Nephron progenitor cell (in vitro differentiated cells): ENCODE measurements at places on chromosomes 11 and 22.

- DNase-seq: no peak
Measured at GRCh38 chr22:40407021-40407761, 36.8 kb downstream of the SGSM3 start.

GRCh38 chr11:12088047-12088481 is 22.3 kb upstream of the MICAL2 start:
- DNase-seq: no peak

- DNase-seq: peak; percentile 6
Measured at GRCh38 chr11:17273668-17274282, 2.8 kb upstream of the NUCB2 start.

GRCh38 chr11:45665933-45666647 is 668 bp upstream of the CHST1 start:
- DNase-seq: no peak

GRCh38 chr22:39233710-39234471 is 10.9 kb downstream of the PDGFB start:
- DNase-seq: no peak

GRCh38 chr22:27106985-27107384 is 449.6 kb downstream of the MIAT start:
- DNase-seq: no peak

GRCh38 chr11:112885744-112886433 is 75.3 kb upstream of the NCAM1 start:
- no peak for DNase-seq

GRCh38 chr11:75513250-75513649 is 12.5 kb downstream of the GDPD5 start:
- no peak for DNase-seq

DNA sequence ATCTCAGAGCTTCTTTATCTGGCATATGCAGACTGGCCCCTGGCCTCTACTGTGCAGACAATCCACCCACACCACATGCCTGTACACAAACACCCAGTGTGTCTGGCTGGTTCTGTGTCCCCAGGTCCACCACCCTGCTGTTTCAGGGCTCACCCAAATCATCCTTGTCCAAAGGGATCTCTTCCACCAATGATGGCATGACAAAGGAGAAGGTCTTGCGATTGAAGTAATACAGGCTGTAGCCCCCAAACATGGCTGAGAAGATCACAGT is 1.7 kb downstream of the SLC37A4 start:
- no peak for DNase-seq

DNA sequence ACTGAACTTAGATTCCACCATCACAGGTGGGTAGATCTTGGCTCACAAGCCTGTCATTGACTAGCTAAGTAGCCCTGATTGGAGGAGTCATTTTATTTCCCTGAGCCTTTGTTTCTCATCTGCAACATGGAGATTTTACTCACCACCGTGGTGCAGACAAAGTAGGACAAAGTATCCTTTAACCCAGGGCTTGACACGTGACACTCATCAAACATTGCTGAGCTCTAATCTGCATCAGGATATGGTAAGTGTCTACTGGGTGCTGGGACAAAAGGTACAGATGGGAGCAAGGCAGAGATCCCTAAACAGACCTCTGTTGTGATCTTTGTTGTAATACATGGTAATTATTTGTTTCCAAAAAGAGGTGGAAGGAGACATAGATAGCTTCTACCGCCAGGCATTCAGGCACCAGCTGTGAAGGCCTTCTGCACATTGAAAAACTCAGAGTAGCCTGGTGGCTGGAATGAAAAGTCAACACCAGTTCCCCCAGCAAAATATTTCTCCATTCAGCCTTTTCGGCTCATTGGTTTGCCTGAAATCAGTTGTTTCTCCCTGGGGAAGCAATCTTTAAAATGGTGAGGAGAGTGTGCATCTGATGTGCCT is 18.3 kb upstream of the MICAL2 start:
- DNase-seq: no peak

DNA sequence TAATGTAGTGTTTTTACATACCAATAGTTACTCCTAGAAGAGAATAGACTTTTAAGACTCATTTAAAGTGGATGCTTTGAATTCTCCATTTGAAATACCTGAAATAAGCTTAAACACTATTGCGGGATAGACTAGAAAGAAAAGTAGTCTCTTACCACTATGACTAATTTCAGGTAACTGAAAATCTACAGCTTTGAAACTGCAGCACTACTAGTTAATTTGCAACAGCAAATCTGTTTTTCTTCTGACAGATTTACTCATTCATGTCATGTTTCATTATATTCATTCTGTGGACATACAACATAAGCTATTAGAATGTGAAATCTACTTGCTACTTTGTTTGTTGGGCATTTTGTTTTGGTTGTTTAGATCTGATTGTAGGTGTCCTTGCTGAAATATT is 153.6 kb downstream of the MAML2 start:
- no peak for DNase-seq

- peak; percentile 28 for DNase-seq
Measured at GRCh38 chr22:48076008-48076407, 1313.6 kb downstream of the TBC1D22A start.

DNA sequence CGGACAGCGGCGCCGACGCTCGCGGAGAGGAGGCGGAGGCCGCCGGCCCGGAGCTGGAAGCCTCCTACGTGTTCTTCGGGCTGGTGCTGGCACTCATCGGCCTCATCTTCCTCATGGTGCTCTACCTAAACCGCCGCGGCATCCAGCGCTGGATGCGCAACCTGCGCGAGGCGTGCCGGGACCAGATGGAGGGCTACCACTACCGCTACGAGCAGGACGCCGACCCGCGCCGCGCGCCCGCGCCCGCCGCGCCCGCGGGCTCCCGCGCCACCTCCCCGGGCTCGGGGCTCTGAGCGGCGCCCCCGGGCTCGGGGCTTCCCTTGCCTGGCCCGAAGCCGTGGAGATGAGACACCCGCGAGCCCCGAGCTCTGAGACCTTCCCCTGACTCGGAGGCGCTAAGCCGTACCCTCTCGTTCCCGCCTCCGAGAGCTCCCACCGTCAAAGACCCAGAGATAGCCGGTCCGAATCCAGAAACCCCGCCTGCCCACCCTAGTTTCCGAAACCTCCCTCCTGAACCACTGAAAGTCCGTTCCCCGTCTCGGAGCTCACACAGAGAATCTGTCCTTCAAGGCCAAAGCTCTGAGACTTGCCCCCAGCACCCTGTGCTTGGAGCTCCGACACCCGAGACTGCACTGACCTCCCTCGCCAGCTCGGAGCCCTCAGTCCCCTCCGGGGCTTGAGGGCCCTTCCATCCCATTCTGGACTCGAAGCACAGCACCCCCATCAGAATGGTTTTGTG is 1.5 kb downstream of the TPBGL start:
- no peak for DNase-seq

DNA sequence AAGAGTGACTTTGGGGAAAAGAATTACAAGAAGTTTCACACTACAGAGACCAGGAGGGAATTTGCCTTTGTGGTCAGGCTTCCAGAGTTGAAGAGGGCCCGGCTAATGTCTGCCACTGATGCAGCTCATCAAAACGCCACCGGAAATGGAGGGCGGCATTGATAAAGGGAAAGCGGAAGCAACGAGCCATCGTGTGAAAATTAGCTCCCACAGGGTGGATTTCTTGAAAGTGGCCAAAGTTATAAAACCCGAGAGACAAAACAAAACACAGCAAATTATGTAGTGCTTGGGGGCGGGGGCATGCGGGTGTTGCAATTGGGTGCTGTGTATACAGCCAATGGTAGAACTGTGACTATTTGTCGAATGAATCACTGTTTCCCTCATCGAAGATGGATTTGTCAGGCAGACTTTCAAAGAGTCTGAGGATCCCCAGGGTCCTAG is 113.0 kb downstream of the ADAMTS15 start:
- DNase-seq: no peak

GRCh38 chr11:83361831-83362230 is 75.7 kb upstream of the CCDC90B start:
- no peak for DNase-seq

- no peak for DNase-seq
Measured at GRCh38 chr11:64590763-64591221, at the start of gene SLC22A12. TSS of gene SLC22A12 (plus strand) at chr11:64591220. CDS start at chr11:64591557, 337 bp downstream.

- no peak for DNase-seq
Measured at GRCh38 chr22:42080287-42080686, 787 bp downstream of the SMDT1 start.

- DNase-seq: no peak
Measured at GRCh38 chr22:49310354-49310753, 517.3 kb downstream of the BRD1 start.

DNA sequence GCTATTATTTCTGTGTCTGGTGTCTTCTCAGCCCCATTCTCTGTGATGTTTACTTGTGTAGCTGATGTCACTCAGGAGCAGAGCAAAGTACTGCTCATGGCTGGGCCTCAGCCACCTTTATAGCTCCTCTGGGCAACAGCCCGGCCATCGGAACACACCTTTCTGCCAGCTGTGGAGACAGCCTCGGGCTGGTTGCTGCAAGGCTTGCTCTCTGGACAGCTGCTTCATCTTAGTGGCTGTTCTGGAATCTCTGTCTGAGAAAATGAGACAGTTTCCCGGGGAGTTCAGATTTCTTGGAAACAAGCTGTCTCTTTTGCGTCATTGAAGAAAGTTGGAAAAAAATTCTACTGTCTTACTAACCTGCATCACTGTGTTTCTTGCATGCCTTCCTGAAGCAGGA is 20.0 kb downstream of the THY1 start:
- DNase-seq: no peak

DNA sequence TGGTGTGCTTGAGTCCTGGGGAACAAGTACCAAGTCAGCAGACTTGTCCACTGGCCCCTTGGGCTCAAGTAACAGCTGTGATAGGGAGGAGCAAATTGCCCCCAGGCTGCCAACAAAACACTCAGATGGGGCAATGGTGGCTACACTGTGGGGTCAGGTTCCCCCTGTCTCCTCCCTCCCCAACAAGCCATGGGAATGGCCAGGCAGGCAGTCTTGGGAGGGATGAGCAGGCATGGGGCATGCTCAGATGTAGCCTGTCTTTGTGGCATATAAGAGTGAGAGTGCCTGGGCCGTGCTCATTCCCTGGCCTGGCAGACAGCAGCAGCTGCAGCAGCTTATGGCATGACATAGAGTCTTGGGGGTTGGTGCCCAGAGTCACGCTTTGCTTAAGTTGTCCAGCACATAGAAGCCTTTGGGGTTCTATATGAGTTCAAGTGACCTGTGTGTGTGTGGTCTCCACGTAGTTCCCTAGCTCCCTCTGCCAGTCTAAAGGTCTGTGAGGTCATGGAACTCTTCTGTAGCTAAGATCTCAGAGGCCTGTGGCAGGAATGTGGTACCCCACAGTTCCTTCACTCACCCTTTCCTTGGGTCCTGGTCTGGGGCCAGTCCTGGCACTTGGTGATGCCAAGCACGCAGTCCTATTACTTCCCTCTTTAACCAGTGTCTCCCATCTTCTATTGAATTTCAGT is 44.7 kb downstream of the BIRC2 start:
- DNase-seq: no peak

- DNase-seq: peak; percentile 29
Measured at GRCh38 chr11:78949976-78950690, 375.5 kb upstream of the NARS2 start.

GRCh38 chr11:130388607-130389205 is 39.7 kb downstream of the ADAMTS8 start:
- DNase-seq: no peak

- DNase-seq: no peak
Measured at GRCh38 chr11:84455691-84456090, 1169.5 kb upstream of the CCDC90B start.

GRCh38 chr11:18390088-18390487 is 4.3 kb upstream of the LDHA start:
- no peak for DNase-seq

DNA sequence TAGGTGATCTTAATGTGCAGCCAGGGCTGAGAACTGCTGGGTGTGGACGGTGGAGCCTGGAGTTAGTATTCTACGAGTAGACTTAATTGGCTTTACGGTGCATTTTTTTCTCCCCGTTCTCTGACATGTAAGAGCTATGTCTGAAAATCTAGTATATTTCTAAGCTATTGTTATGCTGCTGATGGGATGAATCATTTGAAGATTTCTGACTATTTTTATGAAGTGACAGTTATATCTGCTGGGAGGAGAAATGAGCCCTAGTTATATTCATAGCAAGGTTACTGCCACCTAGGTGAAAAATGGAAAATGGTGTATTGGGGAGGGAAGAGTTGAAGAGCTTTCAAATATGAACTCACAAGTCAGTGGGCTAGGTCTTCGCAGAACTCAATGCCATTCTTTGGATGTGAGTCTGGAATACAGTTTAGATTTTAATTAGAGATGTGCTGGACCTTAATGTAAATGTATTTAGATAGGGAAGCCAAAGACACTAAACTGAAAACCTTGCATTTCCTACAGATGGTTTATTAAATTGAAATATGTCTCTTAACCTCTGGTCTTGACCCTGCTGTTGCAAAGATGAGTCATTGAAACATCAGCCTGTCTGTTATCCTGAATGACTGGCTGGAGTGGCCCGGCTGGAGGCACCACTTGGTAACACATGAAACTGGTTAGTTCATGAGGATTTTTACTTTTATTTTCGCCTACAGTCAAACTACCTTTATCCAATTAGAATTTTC is 293.7 kb downstream of the DDX10 start:
- no peak for DNase-seq

- no peak for DNase-seq
Measured at GRCh38 chr11:79822766-79823165, 381.9 kb upstream of the TENM4 start.

DNA sequence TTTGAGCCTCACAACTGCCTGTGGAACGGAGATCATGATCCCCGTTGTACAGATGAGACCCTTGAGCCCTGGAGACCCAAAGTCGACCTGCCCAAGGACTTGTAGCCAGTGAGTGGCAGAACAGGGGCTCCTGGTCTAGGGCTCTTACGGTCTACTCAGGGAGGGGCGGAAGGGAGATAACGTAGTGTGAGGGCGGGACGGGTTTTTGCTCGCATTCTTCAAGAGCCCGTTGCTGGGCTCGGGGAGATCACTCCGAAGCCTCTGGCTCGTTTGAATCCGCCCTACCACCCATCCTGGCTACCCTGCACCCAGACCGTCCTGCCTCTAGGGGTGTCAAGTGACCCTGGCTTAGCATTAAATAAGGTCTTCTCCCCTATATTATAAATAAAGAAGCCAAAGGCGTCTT is 639 bp downstream of the CRY2 start:
- peak; percentile 44 for DNase-seq

- no peak for DNase-seq
Measured at GRCh38 chr11:131880316-131880715, 509.9 kb downstream of the NTM start.

DNA sequence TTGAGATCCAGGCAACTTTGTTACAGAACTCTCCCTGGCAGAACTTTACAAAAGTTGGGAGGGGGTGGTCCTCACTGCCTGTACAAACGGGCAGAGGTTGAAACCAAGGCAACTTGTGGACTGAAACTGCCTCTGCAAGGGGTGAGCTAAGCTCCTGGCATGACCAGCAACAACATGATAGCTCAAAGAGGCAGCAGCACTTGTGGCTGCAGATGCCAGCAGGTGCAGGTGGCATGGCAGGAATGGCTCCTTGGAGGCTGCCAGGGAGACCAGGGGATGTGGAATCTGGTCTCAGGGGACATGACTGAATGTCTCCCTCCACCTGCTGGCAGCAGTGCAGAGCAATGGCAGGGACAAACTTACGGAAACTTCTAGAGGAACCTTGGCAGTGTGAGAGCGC is 38.8 kb upstream of the PHF21A start:
- no peak for DNase-seq
